ENCODE measurements at places on chromosomes 4 and X.
A peak's percentile ranks its signal among the peaks of the same experiment; 100 is the strongest.

DNA sequence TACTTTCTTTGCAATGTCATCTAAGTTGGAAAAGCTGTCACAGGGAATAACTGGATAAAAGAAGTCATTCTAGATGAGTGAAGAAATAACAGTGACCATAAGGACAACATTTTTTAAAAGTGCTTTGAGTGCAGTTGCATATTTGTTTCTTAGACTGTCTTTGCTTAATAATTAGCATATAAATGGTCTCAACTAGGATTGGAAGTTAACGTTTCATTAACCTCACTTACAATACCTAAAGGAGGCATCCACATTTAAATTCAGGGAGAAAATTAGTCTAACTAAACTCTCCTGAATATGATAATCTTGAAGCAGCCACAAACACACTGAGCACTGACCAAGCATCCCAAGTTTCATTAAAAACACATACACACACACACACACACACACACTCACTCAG, 780.7 kb downstream of the PCDH18 start:
- DNase-seq: no peak

DNA sequence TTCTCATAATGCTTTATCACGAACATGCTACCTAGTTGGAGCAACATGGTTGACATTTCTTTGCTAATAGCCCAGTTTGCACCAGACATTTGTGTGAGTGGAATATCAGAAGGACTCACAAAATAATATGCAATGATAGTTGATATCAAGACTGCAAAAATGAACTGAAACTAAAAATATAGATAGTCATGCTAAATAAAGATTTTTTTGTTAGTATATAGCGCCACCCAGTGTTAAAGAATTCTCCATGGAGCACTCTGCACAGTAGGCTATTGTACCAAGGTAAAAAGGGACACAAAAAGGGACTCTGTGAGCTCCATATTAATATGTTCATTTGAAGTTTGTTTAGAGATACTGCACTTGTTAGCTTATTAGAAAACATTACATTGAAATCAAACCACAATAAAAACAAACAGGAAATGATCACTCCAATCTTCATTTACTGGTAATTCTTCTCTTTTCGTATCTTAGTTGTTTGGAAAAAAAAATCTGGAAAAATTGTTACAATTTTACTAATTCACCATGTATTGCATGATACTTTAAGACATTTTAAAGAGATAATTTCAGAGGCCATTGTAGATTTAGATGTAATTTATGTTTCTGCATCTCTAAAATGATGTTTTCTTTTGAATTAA, 1509.6 kb downstream of the ADGRL3 start:
- DNase-seq: no peak

DNA sequence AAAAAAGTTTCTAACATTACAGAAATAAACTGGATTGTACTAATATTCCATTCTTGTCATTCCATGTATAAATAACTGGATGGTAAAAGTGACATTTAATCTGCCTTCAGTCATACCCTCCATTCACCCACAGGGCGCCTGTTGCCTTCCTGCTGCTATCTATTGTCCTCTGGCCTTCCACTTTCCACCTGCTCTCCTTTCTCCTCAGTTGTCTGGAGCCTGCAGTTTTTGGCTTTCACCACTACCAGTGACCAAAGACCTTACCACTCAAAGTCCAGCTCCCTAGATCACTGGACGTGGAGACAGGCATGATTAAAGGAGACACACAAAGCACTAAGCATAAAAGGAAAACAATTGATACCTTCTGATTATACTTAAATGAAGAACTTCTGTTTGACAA, 46.2 kb upstream of the NHS start:
- no peak for DNase-seq

GRCh38 chr4:10589321-10589720, 95.2 kb downstream of the CLNK start:
- DNase-seq: no peak

- DNase-seq: no peak
These were observed 21.6 kb downstream of the OPHN1 start for GRCh38 chrX:68411729-68412128.

DNA sequence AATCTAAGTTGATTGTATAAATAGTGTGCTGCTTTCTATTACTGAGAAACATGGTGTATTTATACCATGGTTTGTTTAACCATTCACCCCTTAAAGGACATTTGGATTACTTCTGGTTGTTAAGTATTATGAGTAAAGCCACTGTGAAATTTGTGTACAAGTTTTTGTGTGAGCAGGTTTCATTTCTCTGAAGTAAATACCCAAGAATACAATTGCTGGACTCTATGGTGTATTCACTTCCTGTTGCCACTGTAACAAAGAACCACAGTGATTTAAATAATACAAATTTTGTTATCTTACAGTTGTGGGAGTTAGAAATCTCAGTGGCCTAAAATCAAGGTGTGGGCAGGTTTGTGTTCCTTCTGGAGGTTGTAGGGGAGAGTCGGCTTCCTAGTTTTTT, 869.6 kb downstream of the CCSER1 start:
- DNase-seq: no peak

DNA sequence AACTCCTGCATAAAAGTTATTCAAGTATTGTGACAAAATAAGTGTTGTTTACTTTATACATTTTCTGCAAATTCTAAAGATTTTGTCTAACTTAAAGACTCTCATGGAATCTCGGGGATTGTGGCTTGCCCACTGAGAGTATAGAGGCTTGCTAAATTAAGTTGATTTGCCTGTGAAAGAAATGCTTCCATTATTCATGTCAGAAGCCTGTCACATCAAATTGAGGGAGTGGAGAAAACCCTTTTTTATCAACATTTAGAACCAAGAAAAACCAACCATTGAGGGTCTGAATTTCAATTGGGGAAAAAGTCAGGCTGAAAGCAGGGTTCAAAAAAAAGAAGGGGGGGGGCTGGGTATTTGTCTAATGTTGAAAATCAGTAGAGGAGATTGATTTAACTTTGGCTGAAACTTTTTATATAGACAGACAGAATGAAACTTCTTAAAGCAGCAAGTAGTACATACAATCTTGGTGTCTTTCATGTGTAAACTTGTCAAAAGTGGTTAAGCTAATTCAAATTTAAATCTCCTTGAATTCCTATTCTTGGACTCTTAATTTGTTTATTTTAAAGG, 144.8 kb upstream of the CXorf66 start:
- no peak for DNase-seq

GRCh38 chr4:94525993-94526728, 74.4 kb downstream of the PDLIM5 start:
- no peak for DNase-seq

GRCh38 chr4:176902710-176903323, 110.1 kb upstream of the VEGFC start:
- peak; percentile 90 for DNase-seq

DNA sequence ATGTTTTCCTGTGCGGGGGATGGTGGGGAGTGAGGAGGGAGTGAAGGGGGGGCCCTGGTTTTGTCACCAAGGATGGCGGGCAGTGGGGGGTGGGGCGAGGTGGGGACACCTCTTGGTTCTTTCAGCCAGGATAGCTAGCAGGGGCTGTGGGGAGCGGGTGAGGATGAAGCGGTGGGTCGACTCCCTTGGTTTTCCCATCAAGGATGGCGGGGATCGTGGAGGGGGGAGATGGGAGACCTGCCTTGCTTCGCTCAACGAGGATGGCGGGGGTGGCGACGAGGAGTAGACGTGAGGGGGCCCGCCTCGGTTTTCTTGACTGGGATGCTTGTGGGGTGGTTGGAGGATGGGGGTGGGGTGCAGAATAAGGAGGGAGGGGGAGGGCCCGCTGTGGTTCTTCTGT, 643 bp downstream of the FHL1 start:
- no peak for DNase-seq

- DNase-seq: no peak
These were observed 984.1 kb downstream of the TRAM1L1 start for GRCh38 chr4:116101321-116101720.

- DNase-seq: no peak
These were observed 27.3 kb downstream of the PABPC4L start for GRCh38 chr4:134174271-134174670.

- DNase-seq: no peak
These were observed 18.8 kb downstream of the PPP2R3B start for GRCh38 chrX:367866-368265.

DNA sequence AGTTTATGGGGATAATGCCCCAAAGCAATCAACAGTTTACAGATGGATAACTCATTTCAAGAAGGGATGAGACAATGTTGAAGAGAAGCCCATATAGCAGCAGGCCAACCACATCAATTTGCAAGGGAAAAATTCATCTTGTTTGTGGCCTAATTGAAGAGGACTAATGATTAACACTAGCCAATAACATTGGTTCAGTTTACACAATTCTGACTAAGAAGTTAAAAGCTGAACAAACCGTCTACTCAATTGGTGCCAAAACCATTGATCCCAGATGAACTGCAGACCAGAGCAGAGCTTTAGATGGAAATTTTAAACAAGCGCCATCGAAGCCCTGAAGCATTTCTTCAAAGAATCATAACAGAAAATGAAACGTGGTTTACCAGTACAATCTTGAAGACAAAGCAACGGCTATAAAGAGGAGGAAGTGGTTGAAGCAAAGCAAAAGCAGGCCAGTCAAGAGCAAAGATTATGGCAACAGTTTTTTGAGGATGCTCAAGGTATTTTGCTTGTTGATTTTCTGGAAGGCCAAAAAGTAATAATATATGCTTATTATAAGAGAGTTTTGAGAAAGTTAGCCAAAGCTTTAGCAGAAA, 20.5 kb upstream of the BLTP1 start:
- no peak for DNase-seq

- no peak for DNase-seq
These were observed 808.9 kb downstream of the RPA4 start for GRCh38 chrX:97692575-97692974.

DNA sequence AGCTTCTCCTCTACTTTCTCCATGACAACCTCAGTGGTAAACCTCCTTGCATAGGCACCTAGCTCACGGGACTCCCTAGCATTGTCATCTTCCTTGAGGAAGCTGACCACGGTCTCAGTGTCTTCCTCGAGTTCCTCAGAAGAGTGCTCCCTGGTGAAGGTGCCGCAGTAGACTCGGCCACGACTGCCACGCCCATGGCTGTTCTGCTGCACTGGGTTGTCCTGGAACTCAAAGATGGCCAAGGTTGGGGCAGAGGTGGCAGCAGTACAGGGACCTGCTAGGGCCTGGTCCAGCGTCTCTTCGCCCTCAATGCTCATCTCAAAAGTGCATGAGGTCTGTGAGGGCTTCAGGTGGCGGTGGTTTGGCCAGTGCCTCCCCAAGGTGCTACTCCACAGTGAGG, 147.9 kb upstream of the ARHGEF9 start:
- DNase-seq: no peak

GRCh38 chrX:69565247-69565815, 50.6 kb upstream of the EDA start:
- no peak for DNase-seq

DNA sequence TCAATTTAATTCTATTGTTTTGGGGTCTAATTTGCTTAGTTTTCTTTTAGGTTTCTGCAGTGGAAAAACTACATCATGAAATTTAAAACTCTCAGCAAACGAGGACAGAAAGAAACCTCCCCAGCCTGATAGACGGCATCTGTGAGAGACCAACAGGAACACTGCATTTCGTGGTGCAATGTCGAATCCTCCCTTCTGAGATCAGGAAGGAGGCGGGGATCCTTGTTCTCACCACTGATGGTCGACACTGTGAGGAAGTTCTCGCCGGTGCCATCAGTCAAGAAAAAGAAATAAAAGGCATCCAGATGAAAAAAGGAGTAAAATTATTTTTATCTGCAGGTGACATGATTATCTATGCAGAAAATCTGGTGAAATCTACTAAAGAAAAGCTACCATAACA, 16.5 kb downstream of the GAK start:
- no peak for DNase-seq

- DNase-seq: no peak
These were observed at the start of gene HTATSF1 for GRCh38 chrX:136497556-136498052. TSS of gene HTATSF1 (plus strand) at chrX:136497592. CDS start at chrX:136497685, 93 bp downstream.

DNA sequence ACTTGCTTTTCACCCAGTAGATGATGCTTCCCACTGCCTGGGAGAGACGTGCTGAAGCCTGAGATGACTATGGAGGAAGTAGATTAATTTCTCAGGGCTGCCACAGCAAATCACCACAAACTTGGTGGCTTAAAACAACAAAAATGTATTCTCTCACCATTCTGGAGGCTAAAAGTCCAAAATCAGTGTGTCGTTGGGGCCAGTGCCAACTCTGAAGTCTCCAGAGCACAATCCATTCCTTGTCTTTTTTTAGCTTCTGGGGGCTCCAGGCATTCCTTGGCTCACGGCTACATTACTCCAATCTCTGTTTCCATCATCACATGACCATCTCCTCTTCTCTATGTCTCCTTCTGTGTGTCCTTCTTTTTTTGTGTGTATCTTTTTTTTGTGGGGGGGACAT, 105.8 kb upstream of the C1QTNF7 start:
- no peak for DNase-seq

- no peak for DNase-seq
These were observed 662.0 kb upstream of the FRG1 start for GRCh38 chr4:189278597-189279165.

DNA sequence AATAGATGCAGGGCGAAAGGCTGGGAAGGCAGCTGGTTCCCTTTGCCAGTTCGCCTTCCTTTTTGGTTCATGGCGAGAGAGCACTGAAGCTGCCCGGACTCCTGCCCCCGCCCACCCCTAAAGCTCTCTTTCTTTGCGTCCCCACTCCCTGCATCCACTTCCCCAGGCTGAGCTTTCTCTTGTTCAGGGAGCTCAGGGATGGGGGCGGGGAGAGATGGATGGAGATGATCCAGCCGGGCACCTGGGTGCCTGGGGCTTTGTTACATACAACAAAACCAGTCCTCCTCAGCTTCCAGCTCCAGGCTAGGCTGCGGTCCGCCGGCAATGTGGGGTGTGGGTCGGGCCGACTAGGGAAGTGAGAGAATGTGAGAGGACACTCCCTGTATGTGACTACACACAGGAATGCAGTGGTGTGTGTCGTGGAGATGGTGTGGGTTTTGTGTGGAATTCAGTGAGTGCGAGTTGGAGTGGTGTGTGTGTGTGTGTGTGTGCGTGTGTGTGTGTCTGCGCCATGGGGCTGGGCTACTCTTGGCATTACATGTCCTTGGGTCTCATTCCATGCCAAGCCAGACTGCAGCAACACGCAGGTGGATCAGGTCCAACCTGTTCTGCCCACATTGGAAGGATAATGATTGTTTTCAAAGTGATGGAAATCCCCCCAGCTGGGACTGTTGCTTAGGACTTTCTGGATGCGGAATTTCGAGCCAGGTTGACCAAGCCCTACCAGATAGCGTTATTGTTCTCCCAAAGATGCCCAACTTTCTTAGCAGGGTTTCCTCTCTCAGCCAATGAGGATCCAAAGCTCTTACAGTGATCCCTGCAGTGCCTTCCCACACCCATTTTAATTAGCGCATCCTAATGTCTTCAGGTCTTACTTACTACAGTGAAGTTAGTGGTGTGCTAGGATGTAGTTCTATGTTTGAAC, 149.4 kb upstream of the CHRDL1 start:
- DNase-seq: no peak

DNA sequence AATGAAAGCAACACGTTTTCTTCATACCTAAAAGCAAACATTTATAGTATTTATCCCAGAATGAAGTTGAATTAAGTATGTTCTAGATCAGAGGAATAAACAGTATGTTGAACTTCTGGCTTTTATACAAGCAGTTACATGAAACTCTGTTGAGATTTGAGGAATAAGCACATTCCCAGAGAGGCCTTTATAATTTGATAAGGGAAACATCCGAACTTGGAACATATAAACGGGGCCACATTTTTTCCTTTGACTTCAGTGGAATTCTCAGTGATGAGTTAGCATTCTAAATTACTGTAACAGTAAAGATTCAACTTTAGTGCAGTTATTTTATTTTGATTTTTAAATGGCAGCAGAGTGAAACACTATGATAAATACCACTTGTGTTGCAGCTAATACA, 119.5 kb downstream of the GLRA3 start:
- no peak for DNase-seq

- no peak for DNase-seq
These were observed 2.8 kb downstream of the APLN start for GRCh38 chrX:129651756-129652564.
